ENCODE measurements at places on chromosomes 3 and 15.

- DNase-seq, result no peak
These were observed 7.6 kb downstream of the PPARG start for GRCh38 chr3:12296511-12296910.

- no peak for DNase-seq
These were observed 86.2 kb upstream of the FRMD4B start for GRCh38 chr3:69472093-69472492.

- DNase-seq, result no peak
These were observed 276.2 kb upstream of the TBC1D5 start for GRCh38 chr3:18018491-18019160.

DNA sequence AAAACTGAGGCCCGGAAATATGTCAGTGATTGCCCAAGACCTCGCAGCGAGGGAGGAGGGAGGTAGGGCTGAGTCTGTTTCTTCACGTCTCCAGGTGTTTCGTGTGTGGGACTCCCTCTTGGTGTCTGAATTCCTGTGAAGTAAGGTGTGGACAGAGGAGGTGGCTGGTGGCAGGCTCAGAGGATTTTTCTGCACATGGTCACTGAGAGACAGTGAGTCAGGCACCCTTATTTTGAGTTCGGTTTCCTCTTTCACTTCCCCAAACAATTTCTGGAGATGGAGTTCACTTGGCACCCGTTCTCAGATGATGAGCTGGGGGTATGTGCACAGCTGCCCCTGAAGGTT lies 46.3 kb upstream of the VPS8 start:
- DNase-seq, result no peak

GRCh38 chr3:85977615-85978338 lies 1013.2 kb downstream of the VGLL3 start:
- DNase-seq, result no peak

DNA sequence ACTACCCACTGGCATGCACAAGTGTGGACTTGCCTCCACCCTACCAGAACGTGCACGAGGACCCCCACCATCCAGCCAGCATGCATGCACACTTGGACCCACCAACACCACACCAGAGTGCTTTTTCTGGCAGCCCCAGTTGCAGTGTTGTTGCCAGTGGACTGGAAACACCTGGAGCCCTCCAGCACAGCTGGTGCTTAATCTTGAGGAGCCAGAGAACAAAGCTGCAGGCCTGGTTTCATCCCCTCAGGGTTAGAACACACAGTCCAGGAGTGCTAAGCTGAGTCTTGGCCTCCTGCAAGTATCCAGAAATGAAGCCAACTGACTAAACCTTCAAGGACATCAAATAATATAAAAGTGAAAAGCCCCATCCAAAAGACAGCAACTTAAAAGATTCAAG lies 888.0 kb downstream of the NTRK3 start:
- no peak for DNase-seq

GRCh38 chr15:50252556-50252955 lies 13.0 kb downstream of the HDC start:
- no peak for DNase-seq

DNA sequence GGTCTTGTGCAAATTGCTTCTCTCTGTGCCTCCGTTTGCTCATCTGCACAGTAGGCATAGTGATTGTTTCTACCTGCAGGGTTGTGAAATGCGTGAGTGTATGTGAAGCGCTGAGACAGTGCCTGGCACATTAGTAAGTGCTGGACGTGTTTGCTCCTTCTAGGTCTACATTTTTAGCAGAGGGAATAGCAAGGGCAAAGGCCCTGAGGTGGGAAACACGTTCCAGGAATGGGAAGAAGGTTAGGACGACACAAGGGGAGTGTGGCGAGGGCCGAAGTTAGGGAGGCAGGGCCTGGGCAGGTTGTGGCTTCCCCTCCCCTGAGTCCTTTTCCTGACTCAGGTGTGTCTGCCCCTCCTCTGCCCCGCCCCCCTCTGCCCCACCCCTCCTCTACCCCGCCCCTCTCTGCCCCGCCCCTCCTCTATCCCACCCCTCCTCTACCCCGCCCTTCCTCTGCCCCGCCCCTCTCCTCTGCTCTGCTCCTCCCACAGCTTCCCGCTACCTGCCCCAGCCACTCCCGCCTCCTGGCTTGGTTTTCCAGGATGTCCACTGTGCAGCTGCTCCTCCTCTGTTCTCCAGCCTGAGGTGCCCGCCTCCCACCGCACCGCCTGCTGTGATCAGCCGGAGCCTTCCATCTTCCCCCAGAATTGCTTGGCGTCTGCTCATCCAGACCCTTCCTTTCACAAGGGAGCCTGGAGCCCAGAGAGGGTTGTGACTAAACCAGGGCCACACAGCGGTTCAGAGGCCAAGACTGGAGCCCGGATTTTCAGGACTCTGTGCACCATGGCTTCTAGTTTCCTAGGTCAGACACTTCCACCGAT lies 31.1 kb upstream of the SMAD6 start:
- DNase-seq, result no peak

- DNase-seq, result no peak
These were observed 30.1 kb downstream of the GREM1 start for GRCh38 chr15:32747921-32748342.

DNA sequence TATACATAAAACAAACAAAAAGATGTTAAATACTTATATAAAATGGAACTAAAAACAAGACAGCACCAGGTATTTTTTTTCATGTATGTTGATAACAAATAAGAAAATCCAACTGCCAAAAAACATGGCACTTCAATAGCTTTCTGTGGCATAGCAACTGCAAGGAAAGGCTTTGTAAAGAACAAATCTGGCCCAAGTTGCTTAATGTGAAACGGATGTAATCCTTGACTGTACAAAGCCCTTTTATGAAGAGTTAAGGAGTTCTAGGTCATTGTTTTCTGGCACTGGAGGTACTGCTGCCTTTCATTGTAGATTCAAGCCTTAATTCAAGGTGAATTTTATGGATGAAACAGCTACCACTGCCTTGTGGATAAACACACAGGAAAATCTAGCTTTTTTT lies 68.8 kb upstream of the SLC12A8 start:
- DNase-seq, result no peak

- no peak for DNase-seq
These were observed 602.6 kb downstream of the PYDC2 start for GRCh38 chr3:192063570-192063969.

DNA sequence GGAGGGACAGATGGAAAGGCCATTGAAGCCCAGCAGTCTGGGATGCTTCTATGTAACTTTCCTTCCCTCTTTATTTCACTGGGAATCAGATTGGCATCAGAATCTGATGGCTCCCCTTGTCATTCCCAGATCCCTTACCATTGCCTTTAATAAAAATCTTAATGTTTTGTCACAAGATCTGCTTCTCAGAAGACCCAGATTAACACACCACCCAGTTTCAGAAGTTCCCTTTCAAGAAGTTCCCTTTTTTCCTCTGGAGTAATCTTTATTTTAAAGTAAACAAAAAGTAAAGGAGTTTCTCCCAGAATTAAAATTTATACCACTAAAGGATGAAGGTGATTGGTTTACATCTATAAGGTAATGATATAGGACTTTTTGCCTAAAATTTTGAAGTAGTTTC lies 76.4 kb downstream of the UBR1 start:
- no peak for DNase-seq

Data from NCI-H1436 treated with DMSO at 0.1 percent for 48 hours (cell line).